Activated CD4-positive, alpha-beta T cell treated with anti-CD3 and anti-CD28 coated beads, Interleukin-2, amount 50 U/mL, for 48 hours (primary cell): ENCODE measurements at places on chromosomes 3 and 15.

GRCh38 chr3:20537234-20537633, 351.2 kb upstream of the SGO1 start:
- DNase-seq = no peak

DNA sequence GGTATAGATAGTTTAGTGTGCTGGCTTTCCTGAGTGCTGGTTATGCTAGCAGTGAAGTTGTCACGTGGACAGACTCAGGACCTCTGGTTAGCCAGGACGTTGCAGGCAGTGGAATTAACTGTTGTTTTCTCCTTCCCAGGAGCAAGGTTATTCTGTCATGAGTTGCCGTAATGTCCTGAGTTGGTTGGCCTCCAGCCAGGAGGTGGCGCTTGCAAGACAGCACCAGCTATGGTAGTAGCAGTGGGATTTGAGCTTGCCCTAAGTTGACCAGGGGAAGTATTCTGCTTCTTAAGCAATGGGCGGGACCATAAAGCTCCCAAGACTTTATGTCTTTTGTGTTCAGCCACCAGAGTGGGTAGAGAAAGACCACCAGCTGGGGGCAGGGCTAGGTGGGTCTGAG, 240.7 kb upstream of the DNAJC19 start:
- no peak for DNase-seq

DNA sequence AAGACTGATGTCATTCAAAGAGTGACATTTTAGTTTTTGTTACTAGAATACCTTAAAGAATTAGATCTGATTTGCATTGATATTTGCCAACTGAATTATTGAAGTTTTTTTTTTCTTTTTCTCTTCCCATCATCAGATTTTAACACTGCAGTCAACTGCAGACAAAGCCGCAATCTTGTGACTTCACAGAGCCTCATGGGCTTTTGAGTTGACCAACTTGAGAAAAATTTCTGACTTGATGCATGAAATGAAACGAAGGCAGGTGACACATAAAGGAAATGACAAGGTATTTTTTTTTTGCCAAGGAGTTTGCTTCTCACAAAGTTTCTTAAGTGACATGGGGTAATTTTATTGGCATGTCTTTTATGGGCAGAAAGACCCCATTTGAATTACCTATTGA, 383.7 kb downstream of the GAP43 start:
- DNase-seq = no peak

- no peak for DNase-seq
Observed at GRCh38 chr3:74009961-74010844, 385.5 kb upstream of the PDZRN3 start.

DNA sequence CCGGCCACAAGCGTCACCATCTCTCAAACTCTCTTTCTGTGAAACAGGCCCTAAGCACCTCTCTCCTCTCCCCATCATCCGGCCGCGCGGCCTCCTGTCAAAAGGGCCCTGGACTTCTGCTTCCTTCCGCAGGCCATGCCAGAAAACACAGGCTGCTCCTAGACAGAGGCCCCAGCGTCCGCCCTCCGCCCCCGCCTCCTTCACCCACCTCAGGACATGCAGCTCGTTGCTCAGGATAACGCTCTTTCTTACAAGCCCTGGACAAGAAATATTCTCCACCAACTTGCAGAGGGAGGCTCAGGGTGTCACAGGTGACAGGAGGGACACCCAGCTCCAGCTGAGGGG, 212.0 kb downstream of the XXYLT1 start:
- DNase-seq = no peak

GRCh38 chr3:102346897-102347296, 87.9 kb upstream of the ZPLD1 start:
- no peak for DNase-seq

DNA sequence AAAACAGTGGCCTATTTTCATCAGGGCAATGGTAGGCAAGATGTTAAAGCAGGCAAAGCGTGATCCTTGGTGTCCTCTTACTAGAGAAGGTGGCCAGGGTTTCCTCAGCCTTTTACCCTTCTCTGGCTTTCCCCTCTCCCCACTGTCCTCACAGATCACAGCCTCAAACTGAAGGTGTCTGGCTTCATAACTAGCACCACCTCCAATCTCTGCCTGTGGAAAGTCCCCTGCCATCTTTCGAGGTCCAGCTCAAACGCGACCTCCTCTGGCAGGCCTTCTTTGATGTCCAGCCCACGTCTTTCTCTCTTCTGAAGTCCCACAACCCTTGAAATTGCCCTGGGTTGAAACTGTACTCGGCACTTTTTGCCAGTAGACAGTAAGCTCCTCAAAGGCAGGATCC, 35.9 kb downstream of the CYP19A1 start:
- no peak for DNase-seq
